Right lung (tissue), 10 donors: ENCODE measurements at places on chromosomes 3 and 15.
A peak's percentile ranks its signal among the peaks of the same experiment; 100 is the strongest.

DNA sequence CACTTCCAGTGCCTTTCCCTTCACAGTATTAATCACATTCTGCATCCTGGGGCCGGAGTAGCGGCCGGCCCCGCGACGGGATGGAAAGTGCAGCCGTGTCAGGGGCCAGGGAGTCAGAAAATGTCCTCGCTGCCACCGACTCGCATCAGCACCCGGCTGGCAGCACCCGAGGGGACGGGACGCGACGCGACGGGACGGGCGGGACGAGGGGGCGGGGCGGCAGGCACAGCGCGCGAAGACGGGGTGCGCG, 353 bp downstream of the ATG3 start:
- DNase-seq = no peak

DNA sequence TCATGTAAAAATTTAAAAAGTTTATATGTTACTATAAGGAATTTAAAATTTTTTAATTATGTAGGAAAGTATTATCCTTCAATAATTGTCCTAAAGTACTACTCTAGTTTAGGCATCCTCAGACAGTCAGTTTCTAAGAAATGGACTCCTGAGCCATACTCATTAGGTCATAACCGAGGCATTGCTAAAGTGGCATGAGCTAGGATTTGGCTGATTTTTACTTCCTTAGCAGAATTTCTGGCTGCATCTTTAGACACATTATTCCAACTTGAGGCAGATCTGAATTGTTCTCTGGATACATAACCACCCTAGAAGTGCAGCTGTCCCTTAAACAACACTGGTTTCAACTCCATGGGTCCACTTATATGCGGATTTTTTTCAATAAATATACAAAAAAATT, 38.3 kb downstream of the IFT57 start:
- no peak for DNase-seq

GRCh38 chr3:933326-933725, 159.5 kb upstream of the CNTN6 start:
- no peak for DNase-seq

DNA sequence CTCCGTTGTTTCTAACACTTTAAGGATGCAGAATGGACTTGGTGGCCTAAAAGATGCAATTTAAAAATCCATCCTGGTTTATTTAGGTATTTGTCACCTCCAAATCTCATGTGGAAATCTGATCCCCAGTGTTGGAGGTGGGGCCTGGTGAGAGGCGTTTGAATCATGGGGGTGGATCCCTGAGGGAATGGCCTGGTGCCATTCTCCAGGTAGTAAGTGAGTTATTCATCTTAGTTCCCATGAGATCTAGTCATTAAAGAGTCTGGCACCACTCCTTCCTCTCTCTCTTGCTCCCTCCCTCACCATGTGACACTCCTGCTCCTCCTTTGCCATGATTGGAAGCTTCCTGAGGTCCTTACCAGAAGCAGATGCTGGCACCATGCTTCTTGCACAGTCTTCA, 339.1 kb downstream of the NTRK3 start:
- DNase-seq = no peak

- DNase-seq = no peak
These were observed 15.6 kb downstream of the LIMD1 start for GRCh38 chr3:45610119-45610518.

- no peak for DNase-seq
These were observed 34.7 kb upstream of the SLC24A5 start for GRCh38 chr15:48086133-48086532.

DNA sequence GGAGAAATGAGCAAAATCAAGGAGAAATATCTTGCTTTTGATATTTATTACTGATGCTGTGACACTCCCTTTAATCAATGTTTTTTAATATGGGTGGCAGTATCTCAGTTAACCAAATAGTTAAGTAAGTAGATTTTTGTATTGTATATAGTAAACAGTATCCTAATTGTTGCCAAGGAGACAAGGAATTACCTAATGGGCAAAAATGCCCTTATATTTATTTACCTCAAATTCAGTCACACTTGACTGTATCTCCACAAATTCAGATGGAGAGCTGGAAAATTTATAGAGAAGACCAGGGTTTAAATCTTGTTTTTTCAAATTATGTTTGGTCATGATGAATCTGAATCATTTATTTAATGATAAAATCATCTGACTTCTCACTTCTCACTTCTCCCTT, 3.6 kb upstream of the CHD2 start:
- no peak for DNase-seq

DNA sequence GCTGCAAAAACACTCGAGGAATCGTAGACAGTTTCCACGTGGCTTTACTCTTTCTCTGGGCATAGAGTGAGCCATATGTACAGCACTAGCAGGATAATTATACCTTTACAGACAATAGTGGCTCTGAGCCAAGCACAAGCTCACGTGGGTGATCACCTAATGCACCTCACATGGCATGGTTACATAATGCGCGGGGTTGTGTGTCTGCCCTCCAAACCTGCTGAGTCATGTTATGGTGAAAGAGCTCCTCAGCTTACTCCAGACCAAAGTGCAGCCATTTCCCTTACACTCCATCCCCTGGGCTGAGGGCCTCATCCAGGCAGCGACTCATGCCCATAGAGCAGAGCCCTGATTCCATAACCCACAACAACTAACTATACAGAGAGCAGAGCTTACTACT, 1458.4 kb upstream of the CADM2 start:
- DNase-seq = no peak

GRCh38 chr15:79051941-79052731, 38.4 kb downstream of the RASGRF1 start:
- DNase-seq = no peak

GRCh38 chr15:89460048-89460447, 36.3 kb downstream of the RHCG start:
- no peak for DNase-seq

DNA sequence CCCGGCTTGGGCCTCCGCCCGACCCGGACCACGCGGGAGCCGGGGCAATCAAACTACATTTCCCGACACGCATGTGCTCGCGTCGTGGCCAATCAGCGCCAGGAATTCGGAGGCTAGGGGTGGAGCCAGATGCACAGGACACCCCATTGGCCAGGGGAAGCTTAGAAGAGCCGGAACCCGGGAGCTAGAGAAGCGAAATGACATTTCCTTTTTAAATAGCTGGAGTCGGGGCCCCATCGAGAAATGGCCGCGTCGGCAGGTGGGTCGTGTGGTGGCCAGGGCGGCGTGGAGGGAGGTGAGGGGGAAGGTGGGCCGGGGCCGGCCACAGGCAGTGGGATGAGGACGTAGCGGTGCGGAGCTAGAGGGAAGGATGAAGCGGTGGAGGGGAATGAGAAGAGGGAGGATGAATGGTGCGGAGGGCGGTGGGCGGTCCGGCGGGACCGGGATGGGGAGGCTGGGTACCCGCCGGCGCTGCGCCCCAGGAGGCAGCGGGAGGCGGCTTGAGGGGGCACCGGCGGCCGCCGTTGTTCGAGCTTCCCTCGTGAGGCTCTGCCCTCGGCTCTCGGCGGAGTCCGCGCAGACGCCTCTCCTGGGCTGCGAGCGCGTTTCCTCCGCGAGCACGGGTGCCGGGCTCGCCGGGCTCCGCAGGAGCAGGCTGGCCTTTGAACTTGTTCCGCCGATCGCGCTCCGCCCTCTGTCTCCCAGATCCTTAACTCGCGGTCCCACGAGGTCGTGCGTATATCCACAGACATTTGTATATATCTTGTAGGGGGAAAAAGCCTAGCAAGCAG, at the start of gene KBTBD8:
Gene KBTBD8 (plus strand): TSS at position 195 of the 791 bp plus-strand sequence. CDS start 49 bp downstream, at position 244.
- peak; percentile 98 for DNase-seq

DNA sequence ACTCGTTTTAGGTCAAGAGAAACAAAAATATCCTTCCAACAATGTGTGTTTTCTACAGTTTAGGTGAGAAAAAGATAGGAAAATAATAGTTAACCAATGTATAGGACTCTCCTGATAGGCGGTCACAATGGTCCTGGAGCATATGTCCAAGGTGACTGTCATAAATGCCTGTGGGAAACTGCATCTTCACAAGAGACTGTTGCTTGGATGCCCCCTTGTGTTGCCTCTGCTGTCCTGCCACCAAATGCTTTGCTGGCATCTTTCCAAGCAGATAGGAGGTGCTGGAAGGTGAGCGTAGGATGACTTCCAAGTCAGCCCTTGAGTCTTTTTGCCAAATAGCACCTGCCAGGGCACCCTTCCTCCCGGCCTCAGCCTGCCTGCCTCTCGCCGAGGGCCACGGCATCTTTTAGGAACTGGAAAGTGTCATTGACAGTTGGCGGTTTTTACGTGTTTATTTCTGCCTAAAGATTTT, 24.1 kb upstream of the SACM1L start:
- no peak for DNase-seq

DNA sequence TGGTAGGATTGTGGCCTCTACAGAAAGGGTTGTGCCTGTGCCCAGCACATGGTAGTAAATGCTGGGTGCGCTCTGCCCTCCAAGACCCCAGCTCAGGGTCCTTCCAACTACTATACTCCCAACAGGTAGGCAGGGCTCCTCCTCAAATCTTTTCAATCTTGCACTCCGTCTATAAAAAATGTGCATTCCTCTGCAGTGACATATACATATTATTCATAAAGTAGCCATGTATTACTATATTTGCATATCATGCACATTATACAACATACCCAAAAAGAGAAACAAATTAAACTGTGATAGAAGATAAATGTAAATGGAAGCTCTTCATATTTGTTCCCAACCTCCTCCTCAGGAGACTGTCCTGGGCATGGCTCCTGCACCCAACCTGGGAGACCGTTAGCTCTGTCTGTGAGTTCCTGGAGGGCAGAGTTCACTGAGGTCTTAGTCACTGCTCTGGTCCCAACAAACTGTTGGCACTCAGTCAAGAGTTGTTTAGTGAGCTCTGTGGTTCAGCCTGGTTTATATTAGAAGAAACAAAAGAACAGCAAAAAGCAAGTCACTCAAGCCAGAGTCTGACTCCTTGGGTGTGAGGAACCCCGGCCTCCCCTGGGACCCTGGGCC, 47.7 kb upstream of the GRIP2 start:
- no peak for DNase-seq

DNA sequence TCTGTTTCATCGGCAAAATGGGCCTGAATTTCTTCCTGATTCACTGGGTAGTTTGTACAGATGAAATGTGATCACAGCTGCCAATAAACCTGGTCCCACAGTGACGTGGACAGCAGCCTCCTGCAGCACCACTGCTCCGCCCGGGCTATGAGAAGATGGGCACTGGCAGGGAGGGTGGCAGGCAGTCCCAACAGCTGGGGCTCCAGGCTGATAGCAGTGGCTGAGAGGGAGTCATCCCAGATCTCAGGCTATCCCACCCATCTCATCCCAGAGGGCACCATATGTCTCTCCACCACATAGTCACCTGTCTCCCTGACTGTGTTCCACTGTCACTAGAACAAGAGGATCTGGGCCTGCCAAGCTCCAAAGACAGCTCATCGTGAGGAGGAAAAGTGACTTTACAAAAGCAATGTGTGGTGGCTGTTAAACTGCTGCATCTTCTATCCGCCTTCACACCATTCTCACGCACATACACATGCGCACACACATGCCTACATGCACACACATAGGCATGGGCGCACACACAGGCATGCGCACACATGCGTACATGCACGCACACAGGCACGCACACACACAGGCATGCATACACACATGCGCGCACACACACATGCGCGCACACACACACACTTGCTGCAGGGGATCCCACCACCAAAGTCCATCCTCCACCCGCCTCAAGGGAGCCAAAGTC, 46.2 kb downstream of the RGMA start:
- no peak for DNase-seq

- DNase-seq = no peak
These were observed 53.8 kb downstream of the SAMMSON start for GRCh38 chr3:70053293-70053692.

DNA sequence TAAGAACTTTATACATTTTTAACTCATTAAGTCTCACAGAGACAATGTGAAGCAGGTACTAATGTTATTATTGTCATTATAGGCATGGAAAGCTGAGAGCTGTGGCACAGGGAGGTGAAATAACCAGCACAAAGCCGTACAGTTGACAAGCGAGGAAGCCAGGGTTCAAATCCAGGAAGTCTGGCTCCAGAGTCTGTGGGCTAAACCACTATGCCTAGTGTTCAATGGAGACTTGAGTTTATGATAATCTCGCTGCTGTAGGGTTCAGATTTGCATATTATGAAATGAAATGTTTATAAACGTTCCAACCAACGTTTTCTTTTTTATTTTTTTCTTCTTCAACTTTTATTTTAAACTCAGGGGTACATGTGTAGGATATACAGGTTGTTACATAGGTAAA, 60.0 kb downstream of the CHST2 start:
- no peak for DNase-seq

GRCh38 chr3:54432975-54433374, 310.6 kb downstream of the CACNA2D3 start:
- DNase-seq = no peak

GRCh38 chr3:150968341-150969035, 4.0 kb downstream of the CLRN1 start:
- DNase-seq = no peak

GRCh38 chr3:27573780-27574437, 89.7 kb upstream of the SLC4A7 start:
- no peak for DNase-seq

GRCh38 chr3:36842275-36842674, 77.9 kb upstream of the DCLK3 start:
- DNase-seq = no peak

- DNase-seq = no peak
These were observed 121.0 kb downstream of the SLMAP start for GRCh38 chr3:57877116-57877515.

DNA sequence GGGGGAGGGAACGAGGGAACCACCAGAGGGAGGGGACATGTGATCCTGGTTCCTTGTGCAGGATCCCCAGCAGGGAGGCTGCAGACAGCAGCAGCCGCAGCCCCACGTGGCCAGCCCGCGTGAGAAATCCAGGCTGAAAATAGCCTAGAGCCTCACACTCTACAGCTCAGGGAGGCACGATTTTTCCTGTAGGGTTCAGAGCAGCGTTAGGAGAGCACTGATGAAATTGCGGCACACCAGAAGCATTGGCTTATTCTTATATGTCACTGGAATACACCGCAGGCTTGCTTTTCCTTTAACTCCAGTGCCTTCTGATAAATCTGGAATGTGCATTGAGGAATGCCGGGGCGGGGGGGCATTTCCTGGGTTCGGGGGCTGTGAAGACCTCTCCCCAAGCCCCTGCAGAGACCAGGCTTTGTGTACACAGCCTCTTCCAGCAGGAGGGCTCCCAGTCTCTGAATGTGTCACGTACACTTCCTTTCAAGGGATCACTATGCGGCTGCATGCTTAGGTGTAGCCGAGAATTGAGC, 193.0 kb downstream of the ATP10A start:
- peak; percentile 16 for DNase-seq

- DNase-seq = no peak
These were observed 71.3 kb downstream of the RASA2 start for GRCh38 chr3:141557961-141558706.

- no peak for DNase-seq
These were observed 24.1 kb upstream of the NIT2 start for GRCh38 chr3:100310355-100310965.

DNA sequence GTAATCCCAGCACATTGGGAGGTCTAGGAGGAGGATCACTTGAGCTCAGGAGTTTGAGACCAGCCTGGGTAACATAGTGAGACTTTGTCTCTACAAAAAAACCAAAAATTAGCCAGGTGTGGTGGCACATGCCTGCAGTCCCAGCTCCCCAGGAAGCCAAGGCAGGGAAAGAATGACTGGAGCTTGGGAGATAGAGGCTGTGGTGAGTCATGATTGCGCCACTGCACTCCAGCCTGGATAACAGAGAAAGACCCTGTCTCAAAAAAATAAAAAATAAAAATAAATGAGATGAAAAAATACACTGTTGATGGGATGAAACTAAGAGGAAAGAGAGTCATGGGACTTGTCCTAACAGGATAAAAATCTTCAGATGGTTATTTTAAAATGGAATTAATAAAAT, 137.6 kb downstream of the IMPG2 start:
- DNase-seq = no peak
